ENCODE measurements at places on chromosomes 3 and 15.

GRCh38 chr15:96372554-96372953 lies 42.1 kb downstream of the NR2F2 start:
- peak; percentile 12 for DNase-seq

GRCh38 chr3:129793942-129794310 lies 99.6 kb downstream of the TMCC1 start:
- DNase-seq, result no peak

GRCh38 chr15:22827125-22827524 lies 11.3 kb upstream of the NIPA2 start:
- DNase-seq, result no peak

GRCh38 chr3:29322586-29322985 lies 41.7 kb downstream of the RBMS3 start:
- no peak for DNase-seq

- DNase-seq, result no peak
Measured at GRCh38 chr3:179289295-179289694, 33.5 kb upstream of the ZNF639 start.

GRCh38 chr3:114356066-114356465 lies 62.2 kb downstream of the TIGIT start:
- no peak for DNase-seq

DNA sequence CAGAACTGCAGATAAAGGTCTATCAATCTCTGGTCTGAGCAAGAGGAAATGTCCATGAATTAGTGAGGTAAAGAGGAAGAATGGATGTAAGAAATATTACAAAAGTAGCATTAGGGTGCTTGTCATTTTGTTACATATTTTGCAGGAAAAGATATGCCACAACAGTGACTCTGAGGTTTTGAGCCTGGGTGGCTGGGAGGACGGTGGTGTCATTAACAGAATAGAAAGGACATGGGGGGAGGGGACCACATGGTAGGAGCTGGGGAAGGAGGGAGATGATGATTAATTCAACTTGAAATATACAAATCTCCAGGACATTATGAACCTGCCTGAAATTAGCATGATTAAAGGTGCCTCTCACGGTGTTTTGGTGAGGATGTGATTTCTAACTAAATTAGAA lies 245.5 kb upstream of the MDFIC2 start:
- DNase-seq, result no peak

DNA sequence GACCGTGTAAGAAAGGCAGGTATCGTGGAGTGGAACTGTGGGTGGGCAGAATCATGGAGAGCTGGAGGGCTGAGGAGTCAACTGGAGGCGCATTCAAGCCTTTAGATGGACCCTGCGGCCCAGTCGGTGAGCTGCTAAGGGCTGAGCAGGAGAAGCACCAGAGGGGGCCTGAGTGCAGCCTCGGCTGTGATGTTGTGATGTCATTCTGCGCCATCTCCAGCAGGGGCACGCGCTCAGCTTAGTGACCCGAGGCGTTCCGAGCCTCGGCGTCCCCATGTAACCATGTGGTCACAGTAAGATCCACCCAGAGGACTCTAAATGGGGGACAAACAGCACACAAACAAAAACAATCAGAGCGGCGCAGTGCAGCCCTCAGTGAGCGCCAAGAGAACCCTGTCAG lies 76.8 kb downstream of the VGLL4 start:
- no peak for DNase-seq

GRCh38 chr3:139830817-139831216 lies 104.2 kb upstream of the CLSTN2 start:
- no peak for DNase-seq

DNA sequence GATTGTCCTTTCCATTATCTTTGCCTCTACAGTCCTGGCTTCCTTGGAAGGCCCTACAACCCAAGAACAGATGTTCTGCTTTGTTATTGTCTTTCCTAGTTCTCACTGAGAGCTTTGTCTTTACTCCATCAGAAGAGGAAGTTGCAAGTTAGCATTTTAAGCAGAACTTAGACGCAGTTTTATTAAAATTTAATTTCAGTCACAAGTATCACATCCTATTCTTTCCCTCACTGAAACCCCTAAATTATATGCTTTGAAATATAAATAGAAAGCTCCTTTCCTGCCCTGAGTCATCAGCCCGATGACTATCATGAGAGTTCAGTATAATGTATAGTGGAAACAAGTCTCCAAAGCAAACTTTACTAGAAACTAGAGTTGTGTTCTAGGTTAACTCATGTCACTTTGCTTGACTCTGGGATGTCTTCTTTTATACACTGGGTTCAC lies 291.2 kb upstream of the RBMS3 start:
- DNase-seq, result no peak

DNA sequence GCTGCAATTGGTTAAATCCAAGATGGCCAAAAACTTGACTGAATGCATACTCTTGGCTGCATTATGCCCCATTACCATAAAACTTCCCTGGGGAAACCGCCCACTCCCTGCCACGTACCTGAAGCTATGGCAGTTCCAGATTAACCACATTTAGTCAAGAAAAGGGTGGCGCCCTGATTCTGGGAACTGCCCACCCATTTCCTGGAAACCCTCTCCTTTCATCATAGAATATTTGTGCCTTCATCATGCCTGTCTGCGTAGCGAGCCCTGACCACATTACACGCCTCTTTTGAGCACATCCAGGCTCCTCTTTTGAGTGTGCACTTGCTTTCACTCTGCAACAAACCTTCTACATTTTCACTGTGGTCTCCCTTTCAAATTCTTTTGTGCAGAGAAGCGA lies 5.2 kb downstream of the LINS1 start:
- no peak for DNase-seq

DNA sequence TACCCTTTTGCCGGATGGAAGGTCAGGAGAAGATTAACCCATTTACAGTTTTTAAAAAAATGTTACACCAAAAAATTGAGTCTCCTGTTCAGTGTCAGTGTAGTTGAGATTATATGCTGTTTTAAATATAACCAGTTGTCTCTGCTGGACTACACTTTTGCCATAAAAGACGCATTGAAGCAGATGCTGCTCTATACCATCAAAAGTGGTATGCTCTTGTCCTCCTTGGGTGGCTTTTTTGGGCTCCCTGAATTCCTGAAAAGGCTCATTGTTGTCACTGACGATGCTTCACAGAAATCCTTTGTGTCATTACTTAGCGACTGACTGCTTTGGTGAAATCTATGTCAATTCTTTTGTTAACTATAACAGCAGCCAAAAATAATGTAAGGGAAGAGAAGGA lies 133.9 kb upstream of the SKOR1 start:
- DNase-seq, result no peak

DNA sequence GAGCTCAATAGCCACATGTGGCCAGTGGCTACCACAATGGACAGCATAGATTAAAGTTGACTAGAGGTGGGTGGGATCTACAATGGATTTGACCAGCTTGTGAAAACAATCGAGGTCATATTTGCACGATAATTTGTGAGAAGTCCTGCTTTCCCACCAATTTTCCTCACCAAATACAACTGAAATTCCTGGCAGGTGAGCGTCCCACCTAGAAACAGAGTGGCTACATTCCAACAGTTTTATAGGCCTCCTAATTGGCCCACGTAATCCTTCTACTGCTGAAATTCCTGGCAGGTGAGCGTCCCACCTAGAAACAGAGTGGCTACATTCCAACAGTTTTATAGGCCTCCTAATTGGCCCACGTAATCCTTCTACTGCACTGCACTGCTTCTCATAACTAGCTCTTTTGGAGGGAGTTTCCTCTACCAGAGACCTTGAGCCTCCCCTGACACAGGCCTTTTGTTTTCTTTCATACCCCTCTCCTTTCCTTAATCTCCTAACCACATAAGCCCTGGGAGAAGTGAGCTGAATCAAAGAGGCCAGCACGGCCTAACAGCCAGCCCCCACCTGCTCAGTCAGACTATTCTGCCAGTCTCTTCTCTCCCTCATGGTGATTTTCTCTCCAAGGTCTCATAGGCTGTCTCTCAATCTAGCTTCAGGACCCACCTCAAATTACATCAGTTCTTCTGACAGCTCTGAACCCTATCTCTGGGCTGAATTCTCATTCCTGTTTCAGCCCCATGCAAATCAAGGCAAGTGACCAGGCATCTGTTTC lies 80.2 kb downstream of the BFSP2 start:
- DNase-seq, result no peak

DNA sequence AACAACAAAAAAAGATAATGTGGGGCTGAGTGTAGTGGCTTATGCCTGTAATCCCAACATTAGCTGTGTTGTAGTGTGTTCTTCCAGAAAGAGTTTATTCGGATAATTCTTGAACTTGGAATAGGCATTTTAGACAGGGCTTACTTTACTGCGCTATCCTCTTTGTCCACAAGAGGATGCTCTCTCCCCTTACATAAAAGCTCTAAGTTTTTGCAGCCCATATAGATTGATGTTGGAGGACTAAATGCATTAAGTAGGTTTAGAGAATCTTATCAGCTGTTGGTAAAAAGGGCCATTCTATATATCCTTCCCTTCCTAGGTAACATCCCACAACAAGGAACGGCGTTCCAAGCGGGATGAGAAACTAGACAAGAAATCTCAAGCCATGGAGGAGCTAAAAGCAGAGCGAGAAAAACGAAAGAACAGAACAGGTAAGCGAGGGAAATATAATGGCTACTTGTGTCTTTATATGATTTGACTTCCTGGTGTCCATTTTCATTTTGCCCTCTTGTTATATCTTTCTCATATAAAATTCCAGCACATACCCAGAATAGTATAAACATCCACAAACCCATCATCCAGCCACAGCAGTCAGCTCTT lies 27.8 kb upstream of the ITPKA start:
- peak; percentile 34 for DNase-seq

GRCh38 chr3:30221619-30222018 lies 384.8 kb upstream of the TGFBR2 start:
- DNase-seq, result no peak

DNA sequence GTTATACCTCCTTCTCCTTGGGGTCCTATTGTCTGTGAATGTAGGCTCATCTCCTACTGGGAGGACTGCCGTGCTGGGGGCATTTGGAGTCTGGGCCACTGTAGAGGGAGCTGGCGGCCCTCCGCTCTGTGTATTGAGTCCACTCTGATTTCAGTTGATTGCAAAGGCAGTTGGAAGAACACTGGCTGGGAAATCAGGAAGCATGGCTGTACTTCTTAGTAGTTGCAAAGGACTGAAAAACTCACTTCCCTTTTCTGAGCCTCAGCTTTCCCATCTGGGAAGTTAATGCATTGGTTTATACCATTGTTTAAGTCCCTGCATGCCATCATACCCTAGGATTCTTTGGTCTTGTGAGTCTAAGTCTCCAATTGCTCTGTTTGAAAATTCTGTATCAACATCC lies 46.7 kb downstream of the TMED3 start:
- no peak for DNase-seq

GRCh38 chr3:81871358-81872155 lies 110.1 kb upstream of the GBE1 start:
- no peak for DNase-seq

GRCh38 chr15:90101130-90101968 lies 919 bp downstream of the IDH2 start:
- no peak for DNase-seq

GRCh38 chr3:126213379-126214028 lies 33.1 kb upstream of the ALDH1L1 start:
- DNase-seq, result no peak

DNA sequence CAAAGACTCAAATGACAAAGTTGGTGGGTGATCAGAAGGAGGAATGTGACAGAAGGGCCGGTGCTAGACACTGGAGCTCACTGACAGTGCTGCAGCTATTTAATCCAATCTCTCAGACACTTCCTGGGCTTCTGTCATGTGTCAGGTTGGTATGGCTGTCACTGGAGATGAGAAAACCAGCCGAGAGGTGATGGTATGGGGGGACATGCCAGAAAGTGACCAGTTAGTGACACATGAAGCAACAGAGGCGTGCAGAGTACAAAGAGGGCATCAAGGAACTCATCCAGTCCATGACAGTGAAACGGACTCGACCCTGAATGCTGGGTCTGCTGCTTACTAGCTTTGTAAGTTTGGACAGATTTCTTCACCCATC lies 219.5 kb downstream of the CADPS start:
- DNase-seq, result no peak

DNA sequence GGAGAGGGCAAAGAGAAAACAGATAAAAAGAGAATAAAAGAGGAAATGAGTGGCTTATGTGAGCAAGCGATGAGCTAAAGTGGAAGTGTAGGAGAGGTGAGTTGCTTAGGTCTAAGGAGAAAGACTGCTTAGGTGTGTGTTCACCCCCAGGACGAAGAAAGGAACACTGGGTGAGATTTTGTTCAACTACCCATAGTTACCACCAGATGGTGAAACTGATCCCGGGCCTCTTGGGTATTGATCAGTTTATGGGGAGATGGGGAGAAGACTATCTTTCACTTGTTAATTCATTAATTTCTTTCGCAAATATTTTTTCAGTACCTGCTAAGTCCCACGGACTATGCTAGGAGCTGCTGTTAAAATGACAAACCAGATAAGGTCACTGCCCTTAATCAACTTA lies 33.9 kb downstream of the GAP43 start:
- no peak for DNase-seq

DNA sequence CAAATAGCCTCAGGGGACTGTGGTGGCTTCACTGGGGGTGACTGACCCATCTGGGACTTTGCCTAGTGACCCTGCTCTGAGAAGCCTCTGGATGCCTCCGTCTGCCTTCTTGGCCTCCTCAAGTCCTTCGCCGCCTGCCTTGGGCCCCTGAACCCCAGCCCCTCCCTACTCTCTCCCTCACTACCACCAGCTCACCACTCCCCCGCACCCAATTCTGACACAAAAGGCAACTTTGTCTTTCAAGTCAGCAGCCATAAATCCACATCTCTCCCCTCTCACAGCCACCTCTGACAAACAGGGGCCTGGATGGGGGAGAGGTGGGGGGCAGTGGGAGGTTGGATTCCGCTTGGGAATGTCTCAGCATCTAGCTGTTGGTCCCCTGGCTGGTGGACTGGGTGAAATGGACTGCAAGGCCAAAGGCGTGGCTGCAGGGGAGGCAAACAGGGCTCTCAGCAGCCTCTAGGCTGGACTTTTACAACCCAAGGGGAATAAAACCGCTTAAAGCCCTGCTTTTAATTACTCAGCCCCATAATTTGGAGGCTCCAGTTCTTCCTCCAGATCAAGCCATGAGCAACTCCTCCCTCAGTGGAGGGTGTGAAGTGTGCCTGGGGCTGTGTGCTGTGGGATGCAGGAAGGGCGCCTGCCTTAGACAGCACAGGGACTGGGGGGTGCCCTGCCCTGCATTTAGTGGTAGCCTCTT lies 33.4 kb downstream of the IGDCC3 start:
- DNase-seq, result no peak
